Stimulated activated CD4-positive, alpha-beta T cell treated with anti-CD3 and anti-CD28 coated beads, Interleukin-4, amount 100 ng/mL, for 4 hours (primary cell): ENCODE measurements at places on chromosomes 6 and 20.

- DNase-seq = no peak
Observed at GRCh38 chr6:47061309-47062300, 19.5 kb upstream of the ADGRF1 start.

DNA sequence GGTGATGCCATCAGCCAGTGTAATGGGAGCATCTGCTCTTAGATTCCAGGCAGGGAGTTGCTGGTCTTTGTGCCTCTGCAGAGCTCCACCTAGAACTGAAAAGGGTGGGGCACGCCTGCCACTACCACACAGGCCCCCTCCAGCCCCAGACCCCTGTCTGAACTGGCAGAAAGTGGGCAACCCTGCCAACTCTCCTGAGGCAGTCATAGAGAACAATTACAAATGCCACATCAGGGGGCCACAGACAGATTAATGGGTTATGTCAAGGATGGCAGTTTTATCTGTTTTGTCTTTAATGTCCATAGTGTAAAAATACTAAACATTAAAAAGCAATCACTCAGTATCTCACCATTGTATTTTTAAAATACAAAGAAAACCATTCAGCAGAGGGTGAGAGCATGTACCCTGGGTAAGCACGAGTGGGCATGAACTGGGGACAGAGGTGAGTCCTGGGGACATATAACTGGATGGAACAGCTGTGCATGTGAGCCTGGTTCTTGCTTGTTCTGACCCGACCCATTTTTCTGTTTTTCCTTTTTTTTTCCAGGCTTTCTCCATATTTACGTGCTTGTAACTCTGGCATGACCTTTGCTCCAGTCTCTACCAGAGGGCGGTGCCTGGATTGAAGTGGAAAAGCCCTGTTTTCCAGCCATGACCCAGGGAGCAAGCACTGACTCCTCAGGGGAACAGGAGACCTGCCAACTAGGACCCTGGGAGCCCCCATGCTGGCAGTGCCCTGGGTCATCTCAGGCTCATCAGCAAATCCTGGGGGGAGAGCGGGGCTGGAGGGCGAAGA, 8.2 kb downstream of the TRAF3IP2 start:
- DNase-seq = no peak

DNA sequence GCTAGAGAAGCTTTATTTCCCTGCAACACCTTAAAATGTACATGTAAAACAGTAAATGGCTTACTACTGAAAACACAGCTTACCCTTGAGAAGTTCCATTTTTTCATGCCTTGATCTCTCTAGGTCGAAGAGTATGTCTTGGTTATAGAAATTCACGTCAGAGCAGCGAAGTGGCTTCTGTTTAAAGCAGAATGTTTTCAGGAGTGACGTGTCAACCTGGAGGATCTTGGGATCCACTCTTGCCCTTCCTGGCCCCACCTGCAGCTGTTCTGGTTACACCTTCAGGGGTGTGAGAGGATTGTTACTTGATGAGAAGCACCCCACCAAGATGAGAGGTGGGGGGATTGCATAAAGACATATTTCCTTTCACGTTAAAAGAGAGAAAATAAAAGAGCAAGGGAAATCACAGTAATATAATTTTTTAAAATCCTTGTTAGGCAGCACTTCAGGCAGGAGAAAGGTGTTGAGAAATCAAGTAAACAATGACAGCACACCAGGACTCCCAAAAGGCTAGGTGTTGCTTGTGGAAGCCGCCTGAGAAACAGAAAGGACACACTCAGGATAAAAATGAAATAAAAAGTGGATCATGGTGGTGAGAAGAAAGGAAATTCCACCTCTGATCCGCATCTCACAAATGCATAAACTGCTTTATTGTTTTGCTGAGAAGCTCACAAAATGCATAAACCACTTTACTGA, 149.7 kb downstream of the UNC5CL start:
- no peak for DNase-seq

- no peak for DNase-seq
Observed at GRCh38 chr6:22003287-22003686, 293.5 kb downstream of the PRL start.

GRCh38 chr6:136920216-136920615, 1.9 kb upstream of the SLC35D3 start:
- no peak for DNase-seq
